ENCODE measurements at places on chromosomes 4 and X.

DNA sequence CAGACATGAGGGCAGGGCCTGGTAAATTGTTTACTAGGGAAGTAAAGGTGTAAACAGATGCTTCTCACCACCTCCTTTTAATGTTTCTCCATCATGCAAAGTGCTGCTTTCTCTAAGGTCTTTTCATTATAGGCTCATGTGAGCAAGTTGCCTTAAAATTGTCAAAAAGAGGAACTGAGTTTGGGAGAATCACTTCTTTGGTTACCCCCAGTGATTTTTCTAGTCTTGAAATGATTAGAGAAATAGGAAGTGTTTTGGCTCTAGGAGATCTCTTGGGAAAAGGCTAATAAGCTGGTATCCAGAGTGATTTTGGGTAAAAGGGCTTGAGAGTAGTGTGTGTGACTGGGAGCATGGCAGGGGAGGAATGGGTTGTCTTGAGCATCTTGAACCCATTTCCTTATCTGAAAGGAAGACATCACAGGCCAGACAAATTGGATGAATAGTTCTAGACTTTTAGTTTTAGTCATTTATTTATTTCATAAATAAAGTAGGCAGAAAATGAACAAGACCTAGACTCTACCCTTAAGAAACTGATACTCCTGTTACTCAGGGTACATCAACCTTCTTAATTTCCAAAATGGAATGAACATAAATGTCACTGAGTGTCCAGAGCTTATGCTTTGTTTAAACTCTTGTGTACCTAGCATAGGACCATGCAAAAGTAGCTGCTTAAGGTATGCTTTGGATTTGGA lies 14.2 kb downstream of the GRPR start:
- no peak for DNase-seq

DNA sequence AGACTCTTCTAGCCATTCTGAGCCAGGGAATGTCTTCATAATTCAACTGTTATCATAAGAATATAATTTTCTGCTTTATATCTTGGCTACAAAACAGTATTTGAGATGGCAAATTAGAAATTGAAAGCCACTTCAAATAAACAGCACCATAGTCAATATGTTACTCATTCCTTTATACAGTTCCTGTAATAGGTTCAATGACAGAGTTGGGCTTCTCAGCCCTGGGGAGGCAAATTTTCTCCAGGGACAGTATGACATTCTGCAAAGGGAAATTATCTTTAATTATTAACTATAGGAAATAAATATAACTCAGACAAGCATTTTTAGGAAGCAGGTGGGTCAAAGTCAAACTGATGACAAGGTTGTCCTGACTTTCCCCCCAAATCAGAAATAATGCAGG lies 71.9 kb upstream of the RPS6KA6 start:
- no peak for DNase-seq

DNA sequence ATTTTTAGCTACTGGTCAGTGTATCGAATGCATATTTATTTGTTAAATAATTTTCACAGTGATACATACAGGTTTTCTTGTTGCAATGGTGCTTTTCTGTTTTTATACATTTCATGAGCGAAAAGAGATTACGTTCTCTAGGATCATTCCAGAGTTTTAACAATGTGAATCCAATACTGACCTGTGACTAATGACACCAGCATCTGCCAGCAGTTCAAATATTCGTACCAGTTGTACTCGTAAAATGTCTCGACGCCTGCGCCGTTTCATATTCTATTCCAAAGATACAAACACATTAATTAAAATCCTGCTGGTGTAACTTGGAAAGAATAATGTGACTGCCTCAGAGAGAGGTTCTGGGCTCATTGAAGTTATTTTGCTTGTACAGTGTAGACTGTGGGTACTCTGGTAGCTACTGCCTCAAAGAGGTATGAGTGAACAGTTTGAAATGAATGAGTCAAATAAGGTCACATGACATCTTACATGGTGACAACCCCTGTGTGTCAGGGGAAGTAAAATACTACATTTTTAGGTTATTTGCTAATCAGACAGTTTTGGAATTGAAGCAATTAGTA lies 80.7 kb downstream of the ZAR1 start:
- DNase-seq, result no peak

- DNase-seq, result no peak
These were observed 227.8 kb downstream of the NAF1 start for GRCh38 chr4:162938738-162939485.

DNA sequence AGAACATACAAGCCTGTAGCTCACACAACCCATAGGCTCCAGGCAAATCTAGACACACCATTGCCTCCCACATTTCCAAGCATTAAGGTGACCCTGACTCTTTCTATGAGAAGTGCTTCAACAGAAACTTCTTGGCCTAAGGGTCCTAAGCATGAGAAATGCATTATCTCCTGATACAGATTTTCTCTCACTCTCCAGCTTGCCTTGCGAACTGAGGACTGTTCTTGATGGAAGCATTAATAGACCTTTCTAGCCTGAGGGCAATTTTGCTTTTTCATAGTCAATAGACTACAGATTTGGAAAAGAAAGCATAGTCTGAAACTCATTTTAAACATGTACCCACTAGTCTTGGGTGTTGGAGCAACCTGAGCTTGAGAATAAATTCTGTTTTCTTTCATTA lies 1801.3 kb upstream of the PCDH7 start:
- no peak for DNase-seq

DNA sequence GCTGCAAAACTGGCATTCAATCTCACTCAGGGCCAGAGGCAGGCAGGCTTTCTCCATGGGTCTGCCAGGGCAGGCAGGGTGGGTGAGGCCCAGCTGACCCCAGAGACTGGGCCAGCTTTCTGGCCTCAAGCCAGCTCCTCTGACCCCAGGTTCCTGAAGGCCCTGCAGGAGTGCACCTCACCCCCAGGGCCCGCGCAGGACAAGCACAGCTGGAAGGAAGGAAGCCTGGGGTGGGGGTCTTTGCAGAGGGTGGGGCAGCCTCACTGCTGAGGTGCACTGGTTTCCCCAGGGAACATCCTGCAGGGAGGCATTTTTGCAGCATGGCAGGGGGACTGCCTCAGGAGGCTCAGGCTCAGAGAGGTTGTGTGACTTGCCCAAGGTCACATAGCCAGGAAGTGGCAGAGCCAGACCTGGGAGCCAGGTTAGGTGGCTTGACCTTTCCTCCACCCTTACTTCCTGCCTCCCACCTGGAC lies 31.5 kb upstream of the AFAP1 start:
- no peak for DNase-seq

- no peak for DNase-seq
These were observed 127.4 kb upstream of the SFRP2 start for GRCh38 chr4:153916273-153916755.

DNA sequence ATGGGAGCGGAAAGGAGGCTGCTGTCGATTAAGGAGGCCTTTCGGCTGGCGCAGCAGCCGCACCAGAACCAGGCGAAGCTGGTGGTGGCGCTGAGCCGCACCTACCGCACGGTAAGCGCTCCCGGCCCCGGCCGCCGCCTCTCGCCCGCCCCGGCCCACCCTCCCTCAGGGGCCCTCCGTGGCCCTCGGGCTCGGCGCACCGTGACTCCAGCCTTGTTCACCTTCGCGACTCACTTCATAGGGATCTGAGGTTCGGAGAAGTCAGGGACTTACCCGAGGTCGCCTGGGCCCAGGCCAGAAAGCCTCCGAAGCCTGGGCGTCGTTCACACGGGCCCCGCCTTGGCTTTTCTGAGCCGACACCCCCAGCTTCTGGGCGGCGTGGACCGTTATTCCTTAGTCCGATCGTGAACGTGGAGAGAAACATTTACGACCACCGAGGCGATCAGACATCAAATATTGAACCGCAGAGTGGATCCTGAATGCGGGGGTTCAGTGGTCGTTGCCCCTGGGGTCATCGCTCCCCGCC lies 362 bp downstream of the NCAPG start:
- no peak for DNase-seq

GRCh38 chr4:111689214-111689613 lies 456.0 kb upstream of the FAM241A start:
- DNase-seq, result no peak

DNA sequence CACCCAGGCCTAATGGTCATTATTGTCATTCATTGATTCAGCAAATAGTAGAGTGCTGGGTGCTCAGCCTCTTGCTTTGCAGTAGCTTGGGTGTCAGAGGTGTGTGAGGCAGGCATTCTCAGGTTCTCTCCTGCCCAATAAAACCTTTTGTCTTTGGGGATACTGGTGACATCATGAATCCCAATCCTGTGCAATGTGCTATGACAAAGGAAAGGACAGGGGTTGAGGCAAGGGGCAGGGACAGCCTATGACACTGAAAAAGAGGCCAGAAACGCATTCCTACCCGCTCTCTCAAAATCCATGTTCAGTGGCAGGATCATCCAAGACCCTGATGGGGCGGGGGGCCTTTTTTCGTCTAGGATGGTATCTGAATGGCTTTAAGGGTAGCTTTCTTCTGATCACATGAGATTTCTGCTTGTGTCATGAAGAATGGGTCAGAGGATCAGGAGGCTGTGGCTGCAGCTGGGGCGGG lies 1.5 kb upstream of the FAM193A start:
- DNase-seq, result no peak

DNA sequence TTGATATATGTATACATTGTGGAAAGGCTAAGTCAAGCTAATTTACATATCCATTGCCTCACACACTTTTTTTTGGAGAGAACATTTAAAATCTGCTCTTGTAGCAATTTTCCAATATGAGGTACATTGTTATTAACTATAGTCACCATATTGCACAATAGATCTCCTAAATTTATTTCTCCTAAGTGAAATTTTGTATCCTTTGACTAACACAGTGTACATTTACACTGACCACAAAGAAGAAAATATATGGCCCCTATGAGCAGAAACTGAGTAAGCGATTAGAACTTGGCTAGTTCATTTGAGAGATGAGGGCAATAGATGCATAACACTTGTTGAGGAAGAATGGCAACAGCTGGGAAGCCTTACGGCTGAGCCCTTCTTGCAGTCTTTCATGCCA lies 20.3 kb upstream of the GUCY1B1 start:
- DNase-seq, result no peak

GRCh38 chrX:153338836-153339235 lies 4.9 kb downstream of the ZNF275 start:
- no peak for DNase-seq

- DNase-seq, result no peak
These were observed 179.6 kb downstream of the GRID2 start for GRCh38 chr4:92483341-92483740.

GRCh38 chrX:130111220-130112154 lies 1.2 kb upstream of the ELF4 start:
- DNase-seq, result no peak

DNA sequence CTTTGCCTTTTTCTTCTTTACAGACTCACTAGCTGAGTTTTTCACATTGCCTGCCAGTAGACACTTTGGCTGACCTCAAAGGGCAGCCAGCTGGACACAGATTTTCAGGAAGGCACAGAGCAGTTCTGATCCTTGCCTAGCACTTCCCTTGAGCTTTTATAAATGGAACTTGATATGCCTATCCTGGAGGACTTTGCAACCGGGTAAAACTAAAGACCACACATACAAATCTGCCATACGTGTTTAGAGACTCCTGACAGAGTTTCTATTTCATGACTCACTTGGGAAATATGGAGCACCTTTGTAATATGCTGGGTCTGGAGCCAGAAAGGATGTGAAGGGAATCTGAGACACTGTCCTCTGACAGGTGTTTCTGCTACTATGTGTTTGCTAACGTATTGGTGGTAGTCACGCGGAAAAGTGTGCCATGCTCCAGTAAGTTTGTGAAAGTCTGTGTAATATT lies 56.7 kb upstream of the RASSF6 start:
- DNase-seq, result no peak

GRCh38 chrX:102672856-102673255 lies 21.6 kb downstream of the GPRASP1 start:
- no peak for DNase-seq

- DNase-seq, result no peak
These were observed 327.7 kb upstream of the RASGEF1B start for GRCh38 chr4:81799371-81799770.

GRCh38 chr4:8645753-8646124 lies 53.2 kb downstream of the CPZ start:
- no peak for DNase-seq

DNA sequence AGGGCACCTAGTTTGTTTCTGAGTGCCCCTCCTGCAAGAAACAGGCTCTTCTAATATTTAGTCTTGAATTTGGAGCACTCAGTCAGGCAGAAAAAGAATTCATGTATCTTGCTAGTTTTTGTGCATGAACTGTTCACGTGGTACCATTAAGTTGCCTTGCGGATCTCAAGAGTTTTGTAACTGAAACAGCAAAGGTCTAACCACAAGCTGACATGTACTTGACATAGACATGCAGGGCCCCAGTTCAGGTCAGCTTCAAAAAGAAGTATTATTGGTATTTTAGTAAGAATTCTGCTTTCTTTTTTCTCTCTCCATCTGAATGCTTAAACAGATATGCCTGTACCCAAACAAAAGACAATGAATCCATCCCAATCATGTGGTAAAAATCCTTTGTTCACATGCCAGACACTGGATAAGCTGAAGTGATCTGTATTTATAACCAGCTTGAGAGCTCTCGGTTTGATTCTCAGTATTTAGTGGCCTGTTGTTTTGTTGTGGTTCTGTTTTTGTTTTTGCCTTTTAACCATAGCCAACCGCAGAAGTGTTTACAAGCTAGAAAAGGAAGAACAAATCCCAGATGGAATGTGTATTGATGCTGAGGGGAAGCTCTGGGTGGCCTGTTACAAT lies 13.0 kb downstream of the RGN start:
- DNase-seq, result no peak

DNA sequence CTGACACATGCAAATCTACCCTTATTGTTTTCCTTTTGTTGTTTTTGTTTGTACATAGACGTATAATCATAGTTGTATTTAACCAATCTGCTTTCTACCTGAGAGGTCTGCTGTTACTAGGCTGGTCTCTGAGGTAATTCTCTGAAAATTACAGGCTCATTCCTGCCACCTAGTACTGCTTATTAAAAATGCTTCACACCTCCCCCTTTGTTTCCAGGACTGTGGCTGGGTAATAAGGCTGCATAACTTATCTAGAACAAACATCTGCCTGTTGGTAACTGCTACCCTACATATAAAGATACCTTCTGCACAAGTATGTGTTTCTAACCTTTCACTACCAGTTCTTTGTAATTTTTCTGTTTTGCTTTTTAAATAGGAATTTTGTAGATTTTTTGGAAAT lies 34.2 kb downstream of the COX7B2 start:
- DNase-seq, result no peak

All from amygdala (tissue), 56 donors.